ENCODE measurements at places on chromosomes 13 and 19.

DNA sequence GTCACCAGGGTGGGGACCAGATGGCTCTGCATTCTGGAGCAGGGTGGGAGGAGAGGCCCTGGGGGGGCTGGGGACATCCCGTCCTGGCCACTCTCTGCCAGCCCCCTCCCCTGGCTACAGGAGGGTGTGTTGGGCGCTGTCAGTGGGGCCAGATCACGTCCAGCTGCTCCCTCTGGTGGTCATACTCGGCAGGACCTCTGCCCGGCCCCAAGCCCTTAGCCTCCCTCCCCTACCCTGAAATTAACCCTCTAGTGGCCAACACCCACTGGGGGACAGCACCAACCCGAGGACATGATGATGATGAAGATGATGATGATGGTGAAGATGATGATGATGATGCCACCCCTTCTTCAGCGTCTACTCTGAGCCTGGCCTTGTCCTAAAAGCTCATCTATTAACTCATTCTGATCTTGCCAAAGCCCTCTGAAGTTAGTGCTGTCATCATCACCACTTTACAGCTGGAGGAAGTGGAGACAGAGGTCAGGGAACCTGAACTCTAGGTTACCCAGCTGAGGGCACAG is 590 bp upstream of the LGI4 start:
- no peak for DNase-seq

DNA sequence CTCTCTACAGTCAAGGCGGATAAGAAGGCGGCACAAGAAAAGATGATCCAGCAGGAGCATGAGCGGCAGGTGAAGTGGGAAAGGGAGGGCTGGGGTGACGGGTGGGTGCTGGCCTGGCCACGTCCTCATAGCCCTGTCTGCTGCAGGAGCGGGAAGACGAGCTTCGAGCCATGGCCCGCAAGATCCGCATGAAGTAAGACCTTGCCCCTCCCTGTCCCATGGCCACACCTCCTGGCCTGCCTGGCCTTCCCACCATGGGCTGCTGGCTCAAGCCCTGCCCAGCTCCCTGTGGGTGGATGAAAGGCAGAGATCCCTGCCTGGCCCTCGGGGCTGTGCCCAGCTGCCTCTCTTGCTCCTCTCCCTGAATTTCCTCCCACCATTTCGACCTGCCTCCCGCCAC is 7.2 kb downstream of the ZNF296 start:
- no peak for DNase-seq

DNA sequence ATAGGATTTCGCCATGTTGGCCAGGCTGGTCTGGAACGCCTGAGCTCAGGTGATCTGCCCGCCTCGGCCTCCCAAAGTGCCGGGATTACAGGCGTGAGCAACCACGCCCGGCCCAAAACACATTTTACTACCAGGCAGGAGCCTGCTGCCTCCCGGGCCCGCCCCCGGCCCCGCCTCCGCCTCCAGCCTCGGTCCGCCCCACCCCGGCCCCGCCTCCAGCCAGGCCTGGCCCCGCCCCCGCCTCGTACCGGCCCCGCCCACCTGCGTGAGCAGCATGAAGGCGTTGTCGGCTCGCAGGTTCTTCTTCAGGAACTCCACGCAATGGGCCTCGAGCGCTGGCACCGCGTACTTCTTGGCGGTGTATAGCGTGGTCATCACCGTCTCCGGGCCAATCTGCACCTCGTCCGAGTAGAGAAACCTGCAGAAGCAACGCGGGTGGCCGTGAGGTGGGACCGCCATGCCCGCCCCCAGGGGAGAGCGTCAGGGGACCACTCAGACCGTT is 22.7 kb downstream of the BTBD2 start:
- DNase-seq = no peak

- no peak for DNase-seq
Observed at GRCh38 chr19:48837051-48837524, 797 bp upstream of the HSD17B14 start.

DNA sequence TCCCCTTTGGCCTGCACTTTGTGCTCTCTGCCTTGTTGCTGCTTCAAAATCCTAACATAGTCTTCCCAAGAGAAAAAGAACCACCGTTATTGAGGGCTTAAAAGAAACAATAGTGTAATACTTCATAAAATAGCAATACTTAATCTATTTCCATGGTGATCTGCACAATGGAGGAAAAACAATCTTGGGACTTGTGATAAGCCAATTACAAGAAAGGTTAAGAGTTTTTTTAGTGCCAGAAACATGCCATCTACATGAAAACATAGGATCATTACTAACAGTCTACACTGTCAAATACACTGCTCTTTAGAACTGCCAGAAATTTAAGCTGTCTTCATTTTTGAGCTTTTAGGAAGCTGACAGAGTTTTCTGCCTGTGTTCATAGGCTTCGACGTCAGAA is 54.1 kb upstream of the MAB21L1 start:
- no peak for DNase-seq

DNA sequence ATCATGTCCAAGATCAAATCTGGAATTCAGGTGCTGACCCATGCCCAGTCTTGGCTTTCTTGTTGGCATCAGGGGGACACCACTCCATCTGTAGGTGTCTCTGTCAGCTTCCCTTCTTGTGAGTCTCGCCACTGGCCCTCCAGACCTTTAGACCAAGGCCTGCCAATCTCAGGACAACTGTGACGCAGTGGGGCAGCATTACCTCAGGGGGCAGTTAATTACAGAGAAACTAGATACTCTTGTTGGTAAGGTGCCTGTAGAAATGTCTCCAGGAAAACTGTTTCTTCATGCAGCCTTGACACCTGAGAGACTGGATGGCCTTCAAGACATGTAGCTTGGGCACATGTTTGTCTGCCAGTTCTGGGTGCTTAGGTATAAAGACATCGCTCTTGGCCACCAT is 46.7 kb upstream of the DACH1 start:
- no peak for DNase-seq

DNA sequence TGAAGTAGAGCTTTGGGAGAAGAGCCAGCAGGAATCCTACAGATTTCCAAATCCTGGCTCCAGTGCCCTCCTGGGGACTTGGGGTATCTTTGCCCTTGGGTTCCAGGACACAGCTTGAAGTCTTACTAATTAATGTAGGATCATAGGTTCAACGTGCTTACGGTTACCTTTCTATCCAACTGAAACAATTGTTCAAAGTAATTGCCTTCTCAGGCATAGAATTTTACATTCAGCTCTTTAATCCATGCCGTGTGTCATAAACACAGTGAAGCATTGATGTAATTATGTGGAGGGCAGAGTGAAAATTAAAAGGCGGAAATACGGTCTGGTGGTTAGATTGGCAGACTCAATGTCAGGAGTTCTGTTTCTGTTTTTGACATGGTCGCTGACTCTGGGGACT is 170.4 kb downstream of the COG6 start:
- DNase-seq = no peak

DNA sequence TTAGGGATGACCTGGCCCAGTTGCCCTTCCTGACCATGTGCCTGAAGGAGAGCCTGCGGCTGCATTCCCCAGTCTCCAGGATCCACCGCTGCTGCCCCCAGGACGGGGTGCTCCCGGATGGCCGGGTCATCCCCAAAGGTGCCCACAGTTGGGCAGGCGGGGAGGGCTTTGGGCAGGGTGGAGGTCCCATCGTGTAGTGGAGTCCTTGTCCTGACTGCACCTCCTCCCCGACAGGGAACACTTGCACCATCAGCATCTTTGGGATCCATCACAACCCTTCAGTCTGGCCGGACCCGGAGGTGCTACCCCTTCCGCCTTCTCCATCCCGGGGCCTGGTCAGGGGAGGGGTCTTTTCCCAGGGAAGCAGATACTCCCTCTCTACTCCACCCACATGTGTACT is 31.7 kb upstream of the CYP4F8 start:
- no peak for DNase-seq

GRCh38 chr13:107969546-107969945 is 245.8 kb downstream of the LIG4 start:
- DNase-seq = no peak

- DNase-seq = no peak
Observed at GRCh38 chr19:49436381-49437017, 4.8 kb downstream of the SLC17A7 start.

GRCh38 chr19:52748336-52748950 is 13.6 kb upstream of the ZNF611 start:
- no peak for DNase-seq

DNA sequence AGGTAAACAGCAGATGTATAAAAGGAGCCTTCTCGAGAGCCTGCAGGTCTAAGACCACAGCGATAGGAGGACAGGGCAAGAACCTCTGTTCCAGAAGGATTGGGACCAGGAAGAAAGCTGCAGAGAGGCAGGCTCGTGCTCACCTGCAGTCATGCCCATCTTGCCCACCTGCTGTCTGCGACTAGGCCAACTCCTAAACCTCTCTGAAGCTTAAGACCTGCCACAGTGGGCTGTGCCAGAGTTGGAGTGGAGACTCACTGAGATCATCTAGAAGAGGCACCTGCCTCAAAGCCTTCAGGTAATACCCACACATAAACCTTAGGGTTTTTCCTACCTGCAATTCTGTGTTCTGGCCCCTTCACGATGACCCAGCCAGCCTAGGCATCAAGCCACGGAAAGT is 68.7 kb downstream of the IRS2 start:
- DNase-seq = no peak

DNA sequence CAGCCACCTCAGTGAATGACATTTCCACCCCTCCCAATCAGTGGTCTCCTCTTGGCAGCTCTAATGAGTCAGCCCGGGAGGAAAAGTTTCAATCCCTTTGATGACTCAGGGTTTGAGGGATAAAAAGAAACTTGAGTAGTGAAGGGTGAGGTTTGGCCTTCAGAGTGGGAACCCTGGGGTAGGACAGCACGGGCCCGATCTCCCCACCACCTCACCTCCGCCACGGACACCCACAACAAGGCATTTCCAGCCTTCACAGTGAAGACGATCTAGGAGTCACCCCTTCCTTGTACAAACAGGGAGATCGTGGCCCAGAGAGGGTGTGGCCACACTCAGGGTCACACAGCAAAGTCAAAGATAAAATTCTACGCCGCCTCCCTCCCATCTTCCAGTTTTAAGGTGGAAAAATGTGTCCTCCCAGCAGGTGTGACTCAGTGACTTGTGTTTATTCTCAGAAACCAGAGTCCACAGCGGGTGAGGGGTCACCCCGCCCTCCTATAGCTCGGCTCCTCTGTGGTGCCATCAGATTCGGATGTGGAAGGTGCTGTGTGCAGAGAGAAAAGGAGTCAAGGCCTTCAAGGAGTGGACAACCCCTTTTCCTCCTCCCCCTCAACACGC is 12.3 kb downstream of the CIB3 start:
- no peak for DNase-seq

- no peak for DNase-seq
Observed at GRCh38 chr13:91247768-91248167, 99.7 kb upstream of the MIR17HG start.

- no peak for DNase-seq
Observed at GRCh38 chr19:7887408-7888144, 734 bp upstream of the LRRC8E start.

DNA sequence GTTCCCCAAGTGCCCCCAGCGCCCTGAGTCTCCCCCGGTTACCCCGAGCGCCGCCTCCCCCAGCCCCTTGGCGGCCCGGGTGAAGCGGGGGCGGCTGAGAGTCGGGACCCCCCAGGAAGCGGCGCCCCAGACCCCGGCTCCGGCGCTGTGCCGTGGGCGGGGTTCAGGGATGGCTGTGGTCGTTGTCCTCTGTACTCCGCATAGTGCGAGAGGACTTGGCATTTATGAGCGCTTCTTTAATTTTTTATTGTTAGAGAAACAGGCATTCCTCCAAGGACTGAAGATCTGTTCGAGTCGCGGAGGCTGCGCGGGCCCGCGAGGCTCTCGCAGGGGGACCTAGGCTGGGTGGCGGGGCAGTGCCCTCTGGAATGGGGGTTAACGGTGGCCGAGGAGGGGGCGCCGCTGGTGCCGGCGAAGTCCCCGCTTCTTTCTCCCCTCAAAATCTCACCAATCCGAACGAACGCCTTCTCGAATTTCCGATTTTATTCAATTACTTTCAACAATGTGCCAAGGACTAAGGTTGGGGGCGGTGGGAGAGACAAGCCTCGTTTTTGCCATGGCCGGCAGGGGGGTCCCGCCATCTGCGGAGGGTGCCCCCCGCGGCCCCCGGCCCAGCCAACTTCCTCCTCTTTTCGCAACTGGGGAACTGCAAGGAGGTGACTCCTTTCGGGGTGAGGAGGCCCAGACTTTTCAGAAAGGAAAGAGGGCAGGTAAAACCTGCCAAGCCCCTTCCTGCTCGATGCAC is 596 bp upstream of the GJB2 start:
- DNase-seq = peak; percentile 18
